ENCODE measurements at places on chromosomes 6 and 20.

GRCh38 chr20:24469894-24470745 lies 691 bp downstream of the SYNDIG1 start:
- DNase-seq = no peak

DNA sequence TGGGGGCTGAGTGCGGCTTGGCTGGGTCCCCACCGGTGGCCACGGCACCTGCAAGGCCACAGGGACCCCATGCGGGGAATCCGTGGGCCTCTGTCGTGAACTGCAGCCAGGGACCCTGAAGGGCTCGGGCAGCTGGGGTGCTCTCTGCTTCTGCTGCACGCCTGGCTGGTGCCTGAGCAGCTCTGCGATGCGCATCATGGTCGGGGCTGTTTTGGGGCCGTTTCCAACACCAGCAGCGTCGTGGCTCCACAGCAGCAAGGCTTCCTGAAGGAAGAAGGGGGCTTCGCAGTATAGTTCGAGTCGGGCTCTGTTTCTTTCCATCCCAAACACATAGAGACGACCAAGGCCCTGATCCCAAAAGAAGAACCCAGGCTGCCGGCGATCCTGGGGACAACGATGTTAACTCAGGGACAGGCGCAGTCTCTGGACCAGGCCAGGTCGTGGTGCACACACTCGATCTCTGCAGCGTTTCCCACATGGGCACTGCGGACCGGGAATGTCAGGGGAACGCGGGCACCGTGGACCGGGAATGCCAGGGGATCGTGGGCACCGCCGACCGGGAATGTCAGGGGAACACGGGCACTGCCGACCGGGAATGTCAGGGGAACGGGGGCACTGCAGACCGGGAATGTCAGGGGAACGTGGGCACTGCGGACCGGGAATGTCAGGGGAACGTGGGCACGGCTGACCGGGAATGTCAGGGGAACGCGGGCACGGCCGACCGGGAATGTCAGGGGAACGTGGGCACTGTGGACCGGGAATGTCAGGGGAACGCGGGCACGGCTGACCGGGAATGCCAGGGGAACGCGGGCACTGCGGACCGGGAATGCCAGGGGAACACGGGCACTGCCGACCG lies 36.8 kb upstream of the BHLHE23 start:
- DNase-seq = no peak

GRCh38 chr6:68069921-68070710 lies 565.0 kb upstream of the ADGRB3 start:
- no peak for DNase-seq

GRCh38 chr6:147869201-147869600 lies 360.7 kb downstream of the SAMD5 start:
- no peak for DNase-seq

GRCh38 chr6:144160431-144161005 lies 10.2 kb downstream of the STX11 start:
- no peak for DNase-seq

- no peak for DNase-seq
These were observed 55.1 kb downstream of the KIAA0408 start for GRCh38 chr6:127404133-127404532.

DNA sequence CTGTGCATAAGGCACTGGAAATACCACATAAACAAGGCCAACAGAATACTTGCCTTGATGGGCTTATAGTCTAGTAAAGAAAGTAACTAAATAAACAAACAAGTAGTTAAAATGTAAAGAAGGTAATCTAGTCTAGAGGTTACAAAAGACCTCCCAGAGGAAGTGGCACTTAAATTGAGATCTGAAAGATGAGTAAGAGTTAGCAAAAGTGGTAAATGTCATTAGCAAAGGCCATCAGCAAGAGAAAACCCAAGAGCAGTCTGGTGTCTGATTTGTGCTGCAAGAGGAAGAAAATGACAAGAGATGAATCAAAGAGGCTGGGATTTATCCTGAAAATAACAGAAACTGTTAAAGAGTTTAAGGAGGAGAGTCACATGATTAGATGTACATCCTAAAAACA lies 96.6 kb upstream of the SMLR1 start:
- no peak for DNase-seq

- DNase-seq = no peak
These were observed 611 bp upstream of the RAB22A start for GRCh38 chr20:58308680-58309527.

DNA sequence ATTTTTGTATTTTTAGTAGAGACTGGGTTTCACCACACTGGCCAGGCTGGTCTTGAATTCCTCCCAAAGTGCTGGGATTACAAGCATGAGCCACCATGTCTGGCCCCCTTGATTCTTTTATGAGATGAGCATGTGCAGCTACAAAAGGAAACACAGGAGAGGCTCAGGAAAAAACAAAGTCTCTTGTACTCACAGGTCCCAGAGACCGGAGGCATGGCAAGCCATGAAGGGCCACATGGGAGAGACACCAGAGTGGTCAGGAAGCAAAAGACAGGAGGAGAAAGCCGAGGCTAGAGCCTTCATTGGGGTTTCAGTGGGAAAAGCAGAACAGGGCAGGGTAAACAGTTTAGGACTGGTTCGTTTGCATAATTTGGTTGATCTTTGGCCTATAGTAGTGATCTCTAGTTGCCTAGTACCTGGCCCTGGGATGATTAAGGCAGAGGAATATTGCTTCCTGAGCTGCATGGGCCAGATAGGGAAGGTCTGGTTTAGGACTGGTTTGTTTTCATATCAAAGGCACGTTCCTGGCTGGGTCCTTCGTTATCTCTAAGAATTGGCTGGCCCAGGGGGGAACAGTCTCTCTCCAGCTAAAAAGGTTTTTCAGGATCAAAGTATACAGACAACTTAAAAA lies 48.2 kb upstream of the PRND start:
- no peak for DNase-seq

DNA sequence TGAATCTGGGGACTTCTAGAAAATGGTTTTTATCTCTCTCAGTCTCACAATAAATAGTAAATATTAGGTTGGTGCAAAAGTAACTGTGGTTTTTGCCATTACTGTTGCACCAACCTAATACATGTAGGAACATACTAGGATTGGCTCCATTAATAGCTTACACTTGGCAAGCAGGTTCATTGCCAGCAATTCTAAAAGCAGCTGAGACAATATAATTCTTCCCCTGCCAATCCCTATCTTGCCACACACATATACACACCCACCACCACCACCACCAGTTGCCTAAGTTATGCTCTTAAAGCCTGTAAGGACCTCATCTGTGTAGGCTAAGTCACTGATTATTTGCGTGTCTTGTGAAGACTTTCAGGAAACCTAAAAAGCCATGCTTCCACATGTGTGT lies 145.1 kb downstream of the KIF16B start:
- no peak for DNase-seq

- no peak for DNase-seq
These were observed 1285.6 kb upstream of the EYS start for GRCh38 chr6:66992660-66993059.

- peak; percentile 23 for DNase-seq
These were observed 889.1 kb upstream of the MAP3K7 start for GRCh38 chr6:91476000-91476399.

GRCh38 chr20:41304424-41305079 lies 13.0 kb downstream of the ZHX3 start:
- no peak for DNase-seq

DNA sequence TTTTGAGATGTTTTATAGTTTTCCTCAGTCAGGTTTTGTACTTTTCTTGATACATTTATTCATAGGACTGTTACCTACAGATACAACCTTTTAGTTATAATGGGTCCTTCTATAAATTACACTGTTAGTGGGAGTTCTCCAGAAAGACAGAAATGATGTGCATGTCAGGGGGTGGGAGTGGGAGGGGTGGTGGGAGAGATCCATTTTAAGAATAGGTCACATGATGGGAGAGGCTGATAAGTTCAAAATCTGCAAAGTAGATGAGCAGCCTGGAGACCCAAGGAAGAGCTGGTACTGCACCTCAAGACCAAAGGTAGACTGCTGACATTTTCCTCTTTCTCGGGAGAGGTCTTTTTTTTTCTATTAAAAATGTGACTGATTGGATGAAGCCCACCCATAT lies 408.0 kb upstream of the GJE1 start:
- no peak for DNase-seq

DNA sequence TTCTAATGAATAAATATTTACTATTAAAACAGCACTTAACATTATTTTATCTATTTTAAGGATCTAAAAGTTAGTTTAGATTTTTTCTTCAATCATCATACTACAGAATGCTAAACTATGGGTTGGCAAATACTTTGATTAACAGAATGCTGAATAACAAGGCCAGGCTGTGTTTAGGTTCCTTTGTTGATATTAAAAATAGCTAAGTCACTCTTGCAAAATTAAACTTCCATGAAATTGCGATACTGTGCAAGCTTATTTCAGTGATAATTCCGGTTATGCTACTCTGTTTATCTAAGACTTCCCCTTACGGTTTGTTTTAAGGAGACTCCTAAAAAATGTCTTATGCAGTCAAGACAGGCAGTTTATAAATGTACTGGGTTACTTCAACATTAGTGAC lies 2.8 kb downstream of the RNF24 start:
- DNase-seq = no peak

GRCh38 chr6:7692453-7692784 lies 33.5 kb upstream of the BMP6 start:
- DNase-seq = no peak

DNA sequence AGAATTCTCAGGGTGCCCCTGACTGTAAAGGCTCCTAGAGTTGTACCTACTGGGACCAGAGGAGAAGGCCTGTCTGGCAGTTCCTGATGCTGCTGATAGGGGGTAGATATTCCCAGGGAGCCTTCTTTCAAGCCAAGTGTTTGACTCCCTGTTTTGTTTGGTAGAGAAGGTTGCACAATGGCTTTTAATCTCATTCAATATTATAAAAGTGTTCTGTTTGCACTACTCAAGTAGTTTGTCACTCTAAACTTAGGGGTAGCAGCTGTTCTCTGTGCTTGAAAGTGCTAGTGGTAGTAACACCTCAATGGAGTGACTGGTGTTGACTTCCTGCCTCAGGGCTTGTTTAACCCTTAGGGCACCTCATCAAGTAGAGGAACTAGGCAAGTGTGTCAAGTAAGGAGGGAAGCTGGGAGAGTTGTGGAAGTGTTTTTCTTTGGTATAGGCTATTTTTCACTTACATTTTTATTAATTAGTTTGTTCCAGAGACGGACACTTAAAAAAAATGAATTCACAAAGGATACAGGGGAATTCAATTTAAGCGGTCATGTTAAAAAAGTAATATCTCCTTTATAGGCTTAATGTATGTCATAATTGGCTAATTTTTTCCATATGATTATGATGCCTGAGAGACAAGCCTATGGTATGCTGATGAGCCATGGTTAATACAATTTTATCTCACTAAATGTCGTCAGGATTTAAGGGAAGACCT lies 38.1 kb downstream of the BICRAL start:
- DNase-seq = peak; percentile 89

- DNase-seq = no peak
These were observed 10.7 kb downstream of the PTPRK start for GRCh38 chr6:128509709-128510108.

GRCh38 chr6:21003780-21004541 lies 469.7 kb downstream of the CDKAL1 start:
- DNase-seq = peak; percentile 12

- no peak for DNase-seq
These were observed 20.9 kb upstream of the ZFAND3 start for GRCh38 chr6:37798436-37799262.

DNA sequence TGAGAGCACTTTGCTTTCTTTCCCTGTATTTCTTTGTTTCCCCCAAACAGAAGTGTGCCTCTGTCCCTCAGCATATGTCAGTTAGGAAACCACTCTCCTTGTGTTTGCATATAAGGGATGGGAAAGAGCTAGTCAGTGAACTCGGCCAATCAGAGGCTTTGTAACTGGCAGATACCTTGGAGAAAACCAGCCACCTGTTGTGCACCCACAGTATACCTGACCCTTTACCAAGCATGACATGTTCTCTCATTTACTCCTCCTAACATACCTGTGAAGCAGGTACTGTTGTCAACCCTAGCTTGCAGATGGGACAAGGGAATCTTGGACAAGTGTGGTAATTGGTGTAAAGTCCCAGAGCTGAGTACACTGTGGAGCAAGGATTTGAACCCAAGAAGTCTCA lies 96.1 kb upstream of the FAM8A1 start:
- no peak for DNase-seq

GRCh38 chr6:33297956-33298772 lies 578 bp downstream of the RGL2 start:
- DNase-seq = peak; percentile 42

All from DMS153 (cell line).